ENCODE measurements at places on chromosomes 6 and 20.
A peak's percentile ranks its signal among the peaks of the same experiment; 100 is the strongest.

GRCh38 chr20:38811769-38812168, 6.3 kb downstream of the PPP1R16B start:
- DNase-seq = no peak

GRCh38 chr6:2617729-2618128, 133.0 kb downstream of the MYLK4 start:
- DNase-seq = no peak

DNA sequence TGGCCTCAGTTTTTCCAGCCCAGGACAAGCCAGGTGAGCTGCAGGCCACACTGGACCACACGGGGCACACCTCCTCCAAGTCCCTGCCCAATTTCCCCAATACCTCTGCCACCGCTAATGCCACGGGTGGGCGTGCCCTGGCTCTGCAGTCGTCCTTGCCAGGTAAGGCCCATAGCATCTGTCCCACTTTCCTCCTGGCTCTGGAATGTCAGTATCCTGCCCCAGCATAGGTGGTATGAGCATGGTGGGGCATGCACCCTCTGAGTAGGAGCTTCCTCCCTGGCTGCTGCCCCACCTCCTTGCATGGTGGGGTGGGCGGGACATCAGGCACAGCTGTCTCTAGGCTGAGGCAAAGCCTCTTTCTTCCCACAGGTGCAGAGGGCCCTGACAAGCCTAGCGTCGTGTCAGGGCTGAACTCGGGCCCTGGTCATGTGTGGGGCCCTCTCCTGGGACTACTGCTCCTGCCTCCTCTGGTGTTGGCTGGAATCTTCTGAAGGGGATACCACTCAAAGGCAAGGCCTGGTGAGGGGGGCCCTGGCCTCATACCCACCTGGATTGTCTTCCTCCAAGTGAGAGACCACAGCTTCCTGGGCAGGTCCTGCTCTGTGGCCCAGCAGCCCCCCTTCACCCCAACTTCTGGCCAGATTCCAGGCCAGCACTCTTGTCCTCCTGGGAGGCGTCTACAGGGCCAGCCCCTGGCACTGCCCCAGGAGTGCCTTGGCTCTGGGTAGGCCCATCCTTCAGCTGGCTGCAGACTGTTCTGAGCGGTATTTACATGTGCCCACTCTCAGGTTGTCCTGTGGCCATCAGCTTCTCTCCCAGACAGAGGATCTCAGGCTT, 9.1 kb downstream of the PI16 start:
- DNase-seq = peak; percentile 82

- no peak for DNase-seq
These were observed 33.7 kb upstream of the PAQR8 start for GRCh38 chr6:52328303-52328662.

GRCh38 chr6:20024316-20024673, 187.1 kb downstream of the ID4 start:
- DNase-seq = no peak

- peak; percentile 84 for DNase-seq
These were observed 27.2 kb downstream of the CMTR1 start for GRCh38 chr6:37459981-37460800.

All from hematopoietic multipotent progenitor cell treated with erythropoietin and hydrocortisone succinate and interleukin-3 and kit ligand, for 17 days (in vitro differentiated cells).